Liver (tissue), 10 donors: ENCODE measurements at places on chromosomes 3 and 15. TPM values are rescaled to one million over a fixed set of nuclear protein-coding genes. Genes with fewer than 3 reads are reported as not detected.

Gene TRH
- total RNA-seq = 0.28 TPM

DNA sequence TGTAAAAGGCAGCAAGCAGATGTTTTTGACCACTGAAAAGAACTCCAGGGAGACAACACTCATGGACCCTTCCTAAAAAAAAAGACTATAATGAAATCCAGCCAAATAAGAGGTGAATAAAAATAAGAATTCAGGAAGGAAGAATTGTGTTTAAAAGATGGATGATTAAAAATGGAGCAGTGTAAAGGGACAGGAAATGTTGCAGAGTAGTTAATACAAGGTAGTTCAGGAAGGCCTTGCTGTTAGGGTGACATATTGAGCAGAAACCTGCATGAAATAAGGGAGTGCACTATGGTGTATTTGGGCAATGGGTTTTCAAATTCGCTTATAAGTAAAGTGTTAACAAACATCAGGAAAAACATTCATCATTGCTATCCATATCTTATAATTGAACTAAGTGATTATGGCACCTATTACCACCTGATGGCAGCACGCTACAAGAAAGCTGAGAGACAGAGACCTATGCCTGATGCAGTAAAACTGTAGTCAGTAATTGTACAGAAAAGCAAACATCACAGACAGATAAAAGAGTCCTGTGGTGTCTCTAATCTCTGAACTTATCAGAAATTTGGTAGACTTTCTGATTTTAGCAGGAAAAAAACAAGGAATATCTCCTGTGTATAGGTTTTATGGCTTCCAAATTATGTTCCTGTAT is 5.8 kb upstream of the DBR1 start:
- H3K36me3 ChIP-seq = no peaks in the 10 kb centered on the region
- H3K4me3 ChIP-seq = no peak overlapping the region
- H3K4me1 ChIP-seq = no peaks in the 10 kb centered on the region
- H3K27me3 ChIP-seq = no peaks in the 10 kb centered on the region
- no peak for DNase-seq
- no peak overlapping the region for H3K27ac ChIP-seq

Gene GOLGA8N
- 6.8 TPM for total RNA-seq

Gene EFHB
- 0.37 TPM for total RNA-seq

GRCh38 chr15:92130244-92130643 is 263.4 kb upstream of the ST8SIA2 start:
- no peak overlapping the region for H3K27ac ChIP-seq
- DNase-seq = no peak
- no peak overlapping the region for H3K4me3 ChIP-seq

DNA sequence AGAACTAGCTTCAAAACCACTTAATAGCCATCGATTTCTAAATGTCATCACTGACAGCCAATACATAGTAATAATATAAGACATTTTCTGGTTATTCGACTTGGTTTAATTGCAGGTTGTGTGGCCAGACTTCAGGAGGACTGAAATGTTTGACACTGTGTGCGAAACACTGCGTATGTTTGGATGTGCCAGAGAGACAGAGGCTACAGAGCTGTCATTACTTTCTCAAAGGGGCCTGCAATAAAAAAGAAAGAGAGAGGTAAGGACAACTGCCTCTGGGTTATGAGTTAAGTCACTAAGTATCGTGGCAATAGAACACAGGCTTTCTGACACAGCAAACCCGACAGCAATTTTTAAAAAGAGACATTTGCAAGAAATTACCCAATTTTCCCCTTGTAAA is 882 bp downstream of the LMOD3 start:
- H3K36me3 ChIP-seq = no peaks in the 10 kb centered on the region
- no peaks in the 10 kb centered on the region for H3K27me3 ChIP-seq
- no peaks in the 10 kb centered on the region for H3K4me1 ChIP-seq
- no peak overlapping the region for H3K4me3 ChIP-seq
- DNase-seq = no peak

DNA sequence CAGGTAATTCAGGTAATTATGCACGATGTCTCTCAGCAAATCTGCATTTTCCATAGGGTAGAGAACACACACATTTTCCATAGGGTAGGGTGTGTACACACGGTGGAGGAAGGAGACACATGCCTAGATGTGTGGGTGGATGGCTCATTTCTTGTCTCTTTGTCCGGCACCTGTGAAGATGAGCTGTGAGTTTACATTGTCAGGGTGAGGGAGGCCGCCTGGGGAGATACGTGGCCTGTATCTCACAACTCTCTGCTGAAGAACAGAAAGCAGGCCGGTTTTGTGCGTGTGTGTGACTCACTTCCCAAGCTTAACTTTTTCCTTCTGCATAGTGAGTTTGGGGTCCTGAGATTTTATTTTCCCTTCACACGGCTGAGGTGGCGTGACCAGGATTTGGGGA is 60.3 kb downstream of the SLC6A6 start:
- H3K36me3 ChIP-seq = no peaks in the 10 kb centered on the region
- no peak for DNase-seq
- no peak overlapping the region for H3K27ac ChIP-seq
- H3K27me3 ChIP-seq = no peaks in the 10 kb centered on the region

Gene TLR9
- total RNA-seq = not detected

Gene STRA6
- 3.1 TPM for total RNA-seq

GRCh38 chr15:65421360-65422215 is 1.2 kb downstream of the IGDCC4 start:
- peaks cover 4% of the 10 kb centered on the region for H3K27me3 ChIP-seq
- H3K4me3 ChIP-seq = no peak overlapping the region
- H3K4me1 ChIP-seq = peaks cover 19% of the 10 kb centered on the region
- H3K27ac ChIP-seq = no peak overlapping the region
- DNase-seq = peak; percentile 44

GRCh38 chr15:92155934-92156333 is 237.7 kb upstream of the ST8SIA2 start:
- H3K27me3 ChIP-seq = no peaks in the 10 kb centered on the region
- H3K4me1 ChIP-seq = no peaks in the 10 kb centered on the region
- no peak for DNase-seq
- no peaks in the 10 kb centered on the region for H3K36me3 ChIP-seq
- H3K27ac ChIP-seq = no peak overlapping the region

DNA sequence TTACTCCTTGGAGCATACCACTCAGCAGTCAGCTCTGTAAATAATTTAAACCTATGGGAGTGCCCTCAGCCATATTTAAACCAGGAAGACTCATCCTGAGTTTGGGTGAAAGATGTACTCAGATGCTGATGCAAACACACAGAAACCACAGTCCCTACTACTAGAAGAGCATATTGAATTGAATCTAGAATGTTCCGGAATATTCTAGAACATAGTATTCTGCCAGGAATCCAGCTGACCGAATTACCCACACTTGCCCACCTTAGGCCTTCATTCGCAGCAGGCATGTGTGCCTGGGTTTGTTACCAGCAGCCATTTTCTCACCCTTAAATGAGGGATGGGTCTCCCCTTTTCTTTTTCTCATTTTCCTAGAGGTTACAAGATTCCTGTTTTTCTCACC is 202.4 kb upstream of the ICE2 start:
- no peaks in the 10 kb centered on the region for H3K36me3 ChIP-seq
- no peaks in the 10 kb centered on the region for H3K27me3 ChIP-seq
- H3K4me1 ChIP-seq = peaks cover 22% of the 10 kb centered on the region
- no peak overlapping the region for H3K4me3 ChIP-seq
- no peak overlapping the region for H3K27ac ChIP-seq
- no peak for DNase-seq

- H3K4me1 ChIP-seq = no peaks in the 10 kb centered on the region
- H3K27ac ChIP-seq = no peak overlapping the region
- DNase-seq = no peak
- no peaks in the 10 kb centered on the region for H3K36me3 ChIP-seq
- no peak overlapping the region for H3K4me3 ChIP-seq
Measured at GRCh38 chr3:105527949-105528348, 161.2 kb downstream of the ALCAM start.

Gene WNT5A
- total RNA-seq = 0.79 TPM

Gene C3orf80
- total RNA-seq = 0.47 TPM

DNA sequence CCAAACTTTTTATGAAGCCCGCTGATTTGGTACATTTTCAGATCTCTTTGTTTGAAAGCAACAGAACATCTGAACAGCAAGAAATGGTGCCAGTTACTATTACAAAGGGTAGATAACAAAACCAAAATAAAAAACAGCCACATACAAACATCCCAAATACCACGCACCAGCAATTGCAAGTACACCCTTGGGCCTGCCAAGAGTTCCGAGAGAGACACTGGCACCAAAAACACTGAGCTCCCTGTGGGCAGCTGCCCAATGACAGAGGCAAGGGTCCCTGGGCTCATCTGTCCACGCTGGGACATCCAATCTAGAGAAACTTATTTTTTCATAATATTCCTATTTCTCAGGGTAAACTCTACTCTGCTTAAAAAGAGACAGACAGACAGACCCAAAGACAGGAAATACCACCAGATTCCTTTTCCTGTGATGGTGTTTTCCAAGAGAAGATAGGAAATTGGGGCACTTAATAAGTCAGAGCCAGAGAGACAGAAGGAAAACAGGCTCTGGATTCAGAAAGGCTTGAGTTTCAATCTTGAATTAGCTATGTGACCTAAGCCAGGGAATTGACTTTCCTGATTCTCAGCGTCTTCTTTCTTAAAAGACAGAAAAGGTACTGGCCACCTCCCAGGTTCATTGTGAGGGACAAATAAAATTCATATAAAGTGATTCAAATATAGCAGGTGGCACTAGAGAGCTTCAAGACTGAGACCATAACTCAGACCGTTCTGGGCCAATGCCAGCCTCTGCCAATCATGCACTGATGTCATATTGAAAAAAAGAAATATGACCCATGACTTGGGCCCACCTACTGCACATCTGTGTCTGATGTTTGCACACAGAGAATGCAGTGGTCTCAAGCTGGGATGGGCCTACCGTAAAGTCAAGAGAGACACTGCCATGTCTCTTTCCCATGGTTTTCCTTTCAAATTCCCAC is 61.3 kb downstream of the FOXP1 start:
- no peak overlapping the region for H3K27ac ChIP-seq
- no peaks in the 10 kb centered on the region for H3K27me3 ChIP-seq
- H3K4me3 ChIP-seq = no peak overlapping the region
- H3K36me3 ChIP-seq = no peaks in the 10 kb centered on the region

DNA sequence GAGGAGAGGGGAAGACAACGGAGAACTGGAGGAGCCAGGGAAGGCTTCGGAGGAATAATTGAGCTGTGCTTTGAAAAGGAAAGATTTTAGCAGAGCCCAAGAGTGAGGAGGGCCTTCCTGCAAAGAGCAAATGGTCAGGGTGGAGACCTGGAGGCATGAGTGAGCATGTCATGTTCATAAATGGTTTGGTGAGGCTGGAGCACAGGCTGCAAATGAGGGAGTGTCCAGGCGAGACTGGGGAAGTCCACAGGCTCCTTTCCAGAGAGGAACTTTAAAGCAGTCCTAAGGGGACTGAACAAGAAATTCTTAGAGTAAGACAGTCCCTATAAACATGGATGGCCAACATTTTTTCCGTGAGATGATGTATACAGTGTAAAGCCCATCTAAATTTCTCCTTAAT is 108.8 kb downstream of the THSD4 start:
- H3K27me3 ChIP-seq = no peaks in the 10 kb centered on the region
- no peak overlapping the region for H3K27ac ChIP-seq
- no peaks in the 10 kb centered on the region for H3K36me3 ChIP-seq
- H3K4me3 ChIP-seq = no peak overlapping the region

DNA sequence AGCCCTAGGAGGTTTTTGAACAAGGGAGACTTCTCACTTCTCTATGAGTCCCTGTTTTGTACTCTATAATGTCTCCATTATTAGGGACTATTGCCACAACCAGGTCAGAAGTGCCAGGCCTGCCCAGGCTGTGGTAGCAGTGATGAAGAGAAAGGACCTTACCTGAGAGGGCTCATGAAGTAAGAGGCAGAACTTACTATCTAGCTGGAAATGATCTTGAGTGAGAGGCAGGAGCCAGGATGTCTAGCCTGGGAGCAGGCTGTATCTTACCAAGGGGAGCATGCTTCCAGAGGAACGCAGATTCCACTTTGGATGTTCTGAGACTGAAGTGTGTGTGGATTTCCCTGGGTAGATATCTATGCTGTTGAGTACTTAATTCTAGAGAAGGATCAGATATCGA is 93.3 kb downstream of the RPL39L start:
- peaks cover 10% of the 10 kb centered on the region for H3K4me1 ChIP-seq
- H3K27me3 ChIP-seq = no peaks in the 10 kb centered on the region
- no peak overlapping the region for H3K27ac ChIP-seq
- H3K36me3 ChIP-seq = peaks cover 29% of the 10 kb centered on the region
- no peak for DNase-seq

Gene GABRR3
- total RNA-seq = not detected

- no peaks in the 10 kb centered on the region for H3K4me1 ChIP-seq
- H3K36me3 ChIP-seq = peaks cover 23% of the 10 kb centered on the region
- no peak overlapping the region for H3K27ac ChIP-seq
- H3K27me3 ChIP-seq = no peaks in the 10 kb centered on the region
- DNase-seq = no peak
Measured at GRCh38 chr3:183069086-183069485, 30.2 kb downstream of the MCCC1 start.

DNA sequence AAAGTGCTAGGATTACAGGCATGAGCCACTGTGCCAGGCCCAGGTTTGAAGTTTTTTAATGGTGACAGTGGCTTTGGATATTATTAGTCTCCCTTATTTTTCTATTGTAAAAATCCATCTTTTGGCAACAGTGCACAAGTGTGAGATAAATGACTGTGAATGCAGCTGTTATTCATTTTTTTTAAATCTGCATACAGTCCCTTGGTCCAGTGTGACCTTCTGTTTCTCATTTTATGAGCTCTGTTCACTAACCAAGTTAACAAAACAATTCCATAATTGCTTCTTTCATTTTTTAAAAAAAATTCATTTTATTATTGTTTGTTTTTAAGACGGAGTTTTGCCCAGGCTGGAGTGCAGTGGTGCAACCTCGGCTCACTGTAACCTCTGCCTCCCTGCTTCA is 381.8 kb downstream of the NAALADL2 start:
- H3K4me1 ChIP-seq = no peaks in the 10 kb centered on the region
- H3K4me3 ChIP-seq = no peak overlapping the region
- DNase-seq = no peak
- no peak overlapping the region for H3K27ac ChIP-seq
- no peaks in the 10 kb centered on the region for H3K27me3 ChIP-seq

DNA sequence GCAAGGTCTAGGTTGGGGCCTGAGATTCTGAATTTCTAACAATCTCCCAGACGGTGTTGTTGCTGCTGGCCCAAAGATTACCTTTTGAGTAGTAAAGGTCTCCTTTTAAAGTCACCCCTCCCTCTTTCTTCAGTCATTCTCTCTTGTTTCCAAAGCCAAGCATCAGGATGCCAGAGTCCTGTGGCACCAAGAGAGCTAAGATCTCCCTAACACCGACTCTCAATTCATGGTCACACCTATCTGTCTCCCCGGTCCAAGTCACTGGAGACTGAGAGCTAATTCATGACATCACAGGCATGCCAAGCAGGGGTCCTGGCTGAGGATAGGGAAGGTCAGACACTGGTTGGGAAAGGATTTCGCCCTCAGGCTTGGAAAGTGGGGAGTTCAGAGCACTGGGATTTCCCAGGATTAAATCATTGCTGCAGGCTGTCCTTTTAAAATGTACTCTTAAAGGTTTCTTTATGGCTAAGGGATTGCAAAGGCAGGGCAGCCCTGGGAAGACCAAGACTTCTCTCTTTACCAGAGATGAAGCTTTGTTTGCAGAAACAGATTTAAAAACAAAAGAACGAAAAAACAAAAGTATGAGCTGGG is 7.3 kb downstream of the SHOX2 start:
- DNase-seq = no peak
- no peak overlapping the region for H3K4me3 ChIP-seq
- no peak overlapping the region for H3K27ac ChIP-seq

Gene CYP11A1
- total RNA-seq = 2.3 TPM
